ENCODE measurements at places on chromosomes 12 and 14. TPM values are rescaled to one million over a fixed set of nuclear protein-coding genes. Genes with fewer than 3 reads are reported as not detected.

GRCh38 chr12:21144309-21144708, 13.3 kb downstream of the SLCO1B1 start:
- no peak for DNase-seq

Gene NRDE2
- 22.0 TPM for total RNA-seq

DNA sequence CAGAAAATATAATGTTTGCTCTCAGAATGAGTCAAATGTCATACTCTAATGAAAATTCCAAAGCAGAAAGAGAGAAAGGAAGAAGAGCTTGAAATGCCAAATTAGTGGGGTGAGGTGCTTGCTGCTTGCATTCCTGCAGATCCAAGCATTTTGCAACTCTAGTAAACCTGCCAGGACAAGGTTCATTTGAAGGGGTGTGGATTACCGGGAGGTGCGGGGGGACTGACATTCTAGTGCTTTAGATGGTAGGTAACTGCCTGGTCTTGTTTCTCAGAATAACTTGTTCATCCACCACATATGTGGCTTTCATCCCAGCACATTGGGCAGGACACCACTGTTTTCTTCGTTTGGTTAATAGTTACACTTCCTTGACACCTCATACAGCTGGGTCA, 144.4 kb downstream of the AKAP6 start:
- DNase-seq: no peak

GRCh38 chr14:104203071-104203425, 64.7 kb downstream of the KIF26A start:
- DNase-seq: no peak

Gene MYG1
- 68.4 TPM for total RNA-seq

GRCh38 chr12:40569626-40570179, 122.5 kb upstream of the CNTN1 start:
- no peak for DNase-seq

DNA sequence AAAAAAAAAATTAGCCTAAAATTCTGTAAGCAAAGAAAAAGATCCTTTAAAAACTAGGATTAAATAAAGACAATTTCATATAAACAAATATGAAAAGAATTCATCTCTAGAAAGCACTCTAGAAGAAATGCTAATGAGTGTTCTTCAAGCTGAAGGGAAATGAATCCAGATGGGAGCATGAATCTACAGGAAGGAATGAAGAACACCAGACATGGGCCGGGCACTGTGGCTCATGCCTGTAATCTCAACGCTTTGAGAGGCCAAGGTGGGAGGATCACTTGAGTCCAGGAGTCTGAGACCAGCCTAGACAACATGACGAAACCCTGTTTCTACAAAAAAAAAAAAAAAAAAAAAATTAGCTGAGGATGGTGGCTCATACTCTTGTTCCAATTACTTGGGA, 297.2 kb downstream of the FBXL14 start:
- DNase-seq: no peak

Gene CACNA1C
- total RNA-seq: 0.12 TPM

- peak; percentile 65 for DNase-seq
Observed at GRCh38 chr14:98210045-98210672, 1061.8 kb downstream of the BCL11B start.

DNA sequence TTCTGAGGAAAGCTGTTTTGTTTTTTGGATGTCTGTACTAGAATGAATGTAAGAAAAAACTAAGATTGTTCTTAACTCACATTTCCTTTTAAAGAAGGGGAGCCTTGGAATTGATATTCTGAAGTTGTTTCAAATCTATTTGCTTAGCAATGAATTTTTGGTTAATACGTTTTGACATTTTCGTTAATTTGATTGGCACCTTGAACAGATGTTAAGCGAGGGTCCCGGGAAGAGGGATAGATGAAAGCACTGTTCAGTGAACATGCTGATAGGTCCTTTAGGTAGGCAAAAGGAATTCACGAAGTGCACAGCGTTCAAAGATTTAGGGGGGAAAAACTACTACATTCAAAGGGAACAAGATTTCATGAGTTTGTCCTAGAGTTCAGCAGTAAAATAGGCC, 1.7 kb downstream of the SLC39A9 start:
- DNase-seq: no peak

- DNase-seq: no peak
Observed at GRCh38 chr12:65430571-65431306, 152.3 kb downstream of the MSRB3 start.

DNA sequence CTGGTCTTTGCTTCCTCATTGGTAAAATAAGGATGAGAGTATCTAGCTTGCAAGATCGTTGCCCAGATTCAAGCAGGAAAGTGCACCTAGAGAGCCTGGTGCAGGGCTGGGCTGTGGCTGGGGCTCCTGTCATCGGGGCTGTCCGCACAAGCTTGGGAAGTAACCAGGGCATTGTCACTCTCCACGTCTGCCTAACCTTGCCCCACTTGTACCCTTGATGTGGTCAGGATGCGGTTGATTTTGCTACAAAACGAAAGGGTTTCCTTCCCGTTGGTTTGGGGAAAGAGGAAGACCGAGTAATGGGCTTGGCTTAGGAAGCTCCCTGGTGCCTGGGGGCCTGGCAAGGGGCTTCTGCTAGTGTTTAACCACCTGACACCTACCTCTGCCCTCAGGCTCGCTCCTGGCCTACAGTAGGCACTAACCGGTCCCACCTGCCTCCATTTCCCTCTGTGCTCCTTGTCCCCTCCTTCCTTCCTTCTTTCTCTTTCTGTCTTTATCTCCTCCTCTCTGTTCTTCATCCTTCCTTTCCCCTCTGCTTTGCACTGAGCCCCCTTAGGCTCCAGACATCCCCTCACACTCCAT, 21.8 kb downstream of the MVK start:
- DNase-seq: peak; percentile 91

- DNase-seq: peak; percentile 12
Observed at GRCh38 chr12:56332512-56333196, 1.1 kb downstream of the PAN2 start.

- no peak for DNase-seq
Observed at GRCh38 chr14:60648934-60649874, at the start of gene SIX1. Gene SIX1 (minus strand): TSS chr14:60649477. CDS start chr14:60649189, 288 bp downstream.

GRCh38 chr12:107435072-107435471, 250.5 kb upstream of the PWP1 start:
- DNase-seq: no peak

GRCh38 chr12:16573398-16574077, 32.4 kb downstream of the LMO3 start:
- no peak for DNase-seq

Gene REP15
- total RNA-seq: 0.19 TPM

Gene THAP2
- total RNA-seq: 9.4 TPM

- no peak for DNase-seq
Observed at GRCh38 chr14:81401420-81402122, 1.4 kb upstream of the STON2 start.

DNA sequence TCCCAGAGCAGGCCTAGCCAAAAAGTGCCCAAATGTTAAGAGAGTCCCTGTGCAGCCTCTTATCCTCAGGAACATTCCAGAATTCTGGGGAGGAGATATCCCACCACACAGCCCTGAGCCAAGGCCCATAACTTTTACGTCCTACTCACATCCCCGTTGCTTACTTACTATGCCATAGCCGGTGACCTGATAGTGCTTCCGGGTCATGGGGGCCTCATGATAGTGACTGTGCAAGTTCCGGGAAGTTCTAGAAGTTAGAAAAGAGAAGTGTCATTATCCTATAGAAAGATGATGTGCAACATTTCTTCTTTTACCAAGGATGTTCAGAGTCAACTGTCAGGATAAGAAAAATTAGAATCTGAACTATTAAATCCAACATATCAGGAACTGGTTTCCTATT, 15.6 kb upstream of the NGB start:
- no peak for DNase-seq

- no peak for DNase-seq
Observed at GRCh38 chr14:89179891-89180404, 237.1 kb downstream of the FOXN3 start.

GRCh38 chr14:55094292-55095157, 34.5 kb upstream of the LGALS3 start:
- DNase-seq: no peak

- DNase-seq: no peak
Observed at GRCh38 chr12:105256011-105256410, 20.0 kb upstream of the APPL2 start.

DNA sequence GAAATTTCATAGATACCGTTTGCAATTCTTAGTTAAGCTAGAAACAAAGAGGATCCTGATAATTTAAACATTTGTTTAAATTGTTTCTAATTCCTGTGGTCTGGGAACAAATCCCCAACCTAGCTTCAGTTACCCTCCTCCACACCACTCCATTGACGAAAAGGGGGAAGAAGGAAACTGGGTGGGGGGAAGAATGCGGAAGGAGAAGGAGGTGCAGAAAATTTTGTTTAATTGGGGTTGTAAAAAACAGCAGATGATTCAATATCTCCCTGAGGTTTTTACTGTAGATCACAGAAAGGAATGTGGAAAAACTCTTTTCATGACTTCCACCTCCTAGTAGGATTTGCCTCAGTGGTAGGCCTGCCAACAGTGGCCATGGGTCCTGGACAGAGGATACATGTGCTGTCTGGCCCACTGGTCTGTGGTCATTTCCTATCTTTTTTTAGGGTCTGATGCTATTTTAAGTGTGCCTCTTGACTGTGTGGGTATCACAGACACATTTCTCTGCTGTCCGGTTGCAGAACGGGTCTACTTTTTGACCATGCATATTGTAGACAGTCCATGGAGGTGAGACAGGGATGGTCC, 122.9 kb upstream of the PCED1B start:
- no peak for DNase-seq

DNA sequence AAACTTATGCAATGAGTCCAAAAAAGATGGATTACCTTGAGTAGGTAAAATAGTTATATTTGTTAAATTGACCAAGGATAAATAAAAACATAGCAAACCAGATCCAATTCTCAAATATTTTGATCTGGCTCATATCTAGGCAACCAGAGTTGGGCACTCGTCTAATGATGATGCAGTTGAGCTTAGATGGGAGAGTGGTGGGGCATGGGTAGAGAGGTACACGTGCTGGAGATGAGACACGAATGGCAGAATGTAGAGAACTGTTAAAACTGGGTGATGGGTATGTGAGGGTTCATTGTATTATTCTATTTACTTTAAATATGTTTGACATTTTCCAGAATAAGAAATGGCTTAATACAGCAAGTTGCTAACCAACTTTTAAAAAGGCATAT, 7.6 kb upstream of the RNF34 start:
- DNase-seq: no peak

Gene RNASE3
- total RNA-seq: not detected

GRCh38 chr12:21697904-21698630, 40.4 kb upstream of the LDHB start:
- no peak for DNase-seq

- DNase-seq: no peak
Observed at GRCh38 chr14:100698666-100699448, 27.8 kb upstream of the DLK1 start.

Gene LMNTD1
- total RNA-seq: not detected

DNA sequence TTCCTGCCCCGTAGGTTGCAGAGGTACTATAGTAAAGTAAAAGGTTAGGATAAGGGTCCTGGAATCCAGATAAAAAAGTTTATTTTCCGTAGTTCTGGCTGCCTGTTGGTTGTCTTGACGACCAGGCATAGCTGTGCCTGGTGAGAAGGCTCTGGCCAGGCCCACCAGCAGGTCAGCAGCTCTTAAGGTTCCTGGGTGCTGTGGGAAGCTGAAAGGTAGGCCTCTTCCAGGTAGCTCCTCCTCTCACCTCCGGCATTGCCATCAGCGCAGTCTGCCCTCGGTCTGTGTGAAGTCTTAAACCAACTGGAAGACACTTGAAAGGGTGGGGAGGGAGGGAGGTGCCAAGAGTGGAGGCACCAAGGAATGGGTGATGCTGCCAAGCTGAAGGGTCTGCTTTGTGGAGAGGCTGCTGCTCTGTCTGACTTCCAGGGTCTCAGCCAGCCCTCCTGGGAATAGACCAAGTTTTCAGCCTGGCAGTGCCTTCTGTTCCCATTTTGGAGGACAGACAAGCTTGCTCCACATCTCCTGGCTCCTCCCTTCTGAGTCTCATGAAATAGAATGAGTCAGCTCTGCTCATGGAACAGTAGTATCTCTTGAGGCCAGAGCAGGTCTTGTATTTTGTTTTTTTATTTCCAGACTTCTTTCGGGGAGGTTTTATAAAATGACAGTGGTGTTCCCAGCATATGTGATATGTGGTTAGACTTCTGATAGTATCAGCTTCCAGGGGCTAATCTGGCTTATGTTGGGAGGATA, 5.2 kb upstream of the ACADS start:
- no peak for DNase-seq

- no peak for DNase-seq
Observed at GRCh38 chr14:22839159-22839779, 2.9 kb downstream of the MMP14 start.

DNA sequence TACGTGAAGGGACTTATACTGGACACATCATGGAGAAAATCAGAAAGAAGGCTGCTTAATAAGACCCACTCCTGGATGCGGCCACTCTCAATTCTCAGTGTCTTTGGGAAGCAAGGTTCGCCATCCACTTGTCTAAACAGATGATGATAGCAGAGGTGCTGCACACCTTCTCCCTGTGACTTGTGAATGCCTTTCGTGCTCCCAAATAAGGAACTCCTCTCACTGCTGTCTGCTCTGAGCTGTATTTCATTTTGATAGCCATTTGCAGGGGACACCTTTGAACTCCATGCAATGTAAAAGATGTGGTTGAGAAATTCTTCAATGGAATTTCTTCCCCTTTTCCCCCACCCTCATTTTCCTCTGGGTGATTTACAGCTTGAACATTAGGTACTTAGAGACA, 11.6 kb downstream of the RMST start:
- no peak for DNase-seq

DNA sequence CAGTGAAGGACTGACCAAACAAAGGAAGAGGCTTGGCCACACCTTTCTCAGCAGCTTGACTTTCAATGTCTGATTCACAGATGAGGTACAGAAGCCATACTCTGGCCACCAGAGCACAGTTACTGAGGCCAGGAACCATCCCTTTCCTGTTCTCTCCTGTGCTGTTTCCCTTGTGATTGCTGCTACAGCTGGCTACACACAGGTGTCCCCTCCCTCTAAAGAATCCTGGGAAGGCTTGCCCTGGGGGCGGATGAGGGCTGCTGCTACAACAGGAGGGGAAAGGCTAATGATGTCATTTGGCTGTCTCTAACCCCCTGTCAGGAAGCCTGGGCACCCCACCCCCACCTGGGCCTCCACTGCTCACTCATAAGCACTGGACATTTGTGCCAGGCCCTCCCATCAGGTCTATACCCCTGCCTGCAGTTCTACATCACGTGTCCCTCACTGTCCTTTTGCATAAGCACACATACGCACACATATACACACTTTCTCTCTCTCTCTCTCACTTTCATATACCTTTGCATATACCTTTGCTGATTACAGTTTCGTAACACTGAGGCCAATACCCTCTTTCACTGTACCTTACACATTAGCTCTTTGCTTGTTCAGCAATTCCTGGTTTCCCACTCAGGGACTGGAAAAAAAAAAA, 41.4 kb downstream of the PRPF40B start:
- no peak for DNase-seq

Gene ACSS3
- not detected for total RNA-seq

DNA sequence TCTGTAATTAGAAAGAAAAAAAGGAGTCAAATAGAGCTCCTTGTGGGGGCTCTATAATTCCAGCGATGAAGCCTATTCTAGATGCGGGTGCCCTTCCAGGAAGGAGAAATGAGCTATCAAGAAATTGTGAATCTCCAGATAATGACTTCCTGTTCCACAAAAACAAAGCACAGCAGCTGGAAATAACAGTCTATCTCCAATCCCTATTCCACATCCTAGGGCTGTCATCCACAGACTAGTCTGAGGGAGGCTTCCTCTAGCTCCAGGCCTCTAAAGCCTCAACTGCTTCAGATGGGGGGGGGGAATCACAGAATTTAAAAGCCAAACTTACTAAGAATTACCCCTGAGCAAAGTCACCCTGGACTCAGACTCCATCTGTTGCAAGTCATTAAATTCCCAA, 77.4 kb upstream of the GTF2A1 start:
- no peak for DNase-seq

GRCh38 chr12:120006258-120006975, 17.4 kb downstream of the BICDL1 start:
- peak; percentile 72 for DNase-seq

Gene CATSPERB
- 0.26 TPM for total RNA-seq

Data from activated naive CD4-positive, alpha-beta T cell treated with anti-CD3 and anti-CD28 coated beads for 36 hours (primary cell).